ENCODE measurements at places on chromosomes 2 and 18.

GRCh38 chr2:156401861-156402260 lies 34.3 kb upstream of the GPD2 start:
- no peaks in the 10 kb centered on the region for H3K27me3 ChIP-seq
- no peak overlapping the region for H3K27ac ChIP-seq
- H3K4me1 ChIP-seq = peaks cover 32% of the 10 kb centered on the region
- no peak overlapping the region for H3K4me3 ChIP-seq
- H3K36me3 ChIP-seq = peaks cover 4% of the 10 kb centered on the region

- no peak overlapping the region for H3K27ac ChIP-seq
- peaks cover 11% of the 10 kb centered on the region for H3K36me3 ChIP-seq
- DNase-seq = no peak
- H3K4me1 ChIP-seq = no peaks in the 10 kb centered on the region
- no peak overlapping the region for H3K4me3 ChIP-seq
Measured at GRCh38 chr18:62486290-62486964, 36.4 kb upstream of the ZCCHC2 start.

GRCh38 chr18:35045806-35046205 lies 4.6 kb downstream of the MAPRE2 start:
- H3K4me1 ChIP-seq = peaks cover 89% of the 10 kb centered on the region
- peak overlapping the region; percentile 99 for H3K27ac ChIP-seq
- H3K36me3 ChIP-seq = no peaks in the 10 kb centered on the region
- H3K27me3 ChIP-seq = no peaks in the 10 kb centered on the region
- peak overlapping the region; percentile 87 for H3K4me3 ChIP-seq

DNA sequence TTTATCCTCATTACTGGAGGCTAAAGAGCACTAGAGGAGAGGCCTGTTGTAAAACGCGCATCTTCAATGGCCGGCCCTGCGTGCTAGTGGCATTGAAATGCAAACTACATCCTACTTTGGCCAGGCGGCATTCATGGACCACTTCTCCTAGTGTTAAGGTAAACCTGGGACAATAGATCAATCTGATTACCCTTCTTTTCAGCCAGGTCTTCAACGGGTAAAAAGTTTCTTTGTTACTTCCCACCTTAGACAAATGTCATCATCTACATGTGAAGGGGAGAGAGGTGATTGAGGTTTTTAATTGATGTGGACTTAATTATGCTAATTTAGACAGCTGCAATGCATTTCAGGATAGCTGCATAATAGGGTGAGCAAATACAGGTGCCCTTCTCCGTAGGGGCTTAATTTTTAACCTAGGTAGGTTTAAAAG lies 628.0 kb downstream of the ZEB2 start:
- no peak overlapping the region for H3K4me3 ChIP-seq
- no peaks in the 10 kb centered on the region for H3K36me3 ChIP-seq
- no peak for DNase-seq
- no peaks in the 10 kb centered on the region for H3K4me1 ChIP-seq
- H3K27me3 ChIP-seq = no peaks in the 10 kb centered on the region

DNA sequence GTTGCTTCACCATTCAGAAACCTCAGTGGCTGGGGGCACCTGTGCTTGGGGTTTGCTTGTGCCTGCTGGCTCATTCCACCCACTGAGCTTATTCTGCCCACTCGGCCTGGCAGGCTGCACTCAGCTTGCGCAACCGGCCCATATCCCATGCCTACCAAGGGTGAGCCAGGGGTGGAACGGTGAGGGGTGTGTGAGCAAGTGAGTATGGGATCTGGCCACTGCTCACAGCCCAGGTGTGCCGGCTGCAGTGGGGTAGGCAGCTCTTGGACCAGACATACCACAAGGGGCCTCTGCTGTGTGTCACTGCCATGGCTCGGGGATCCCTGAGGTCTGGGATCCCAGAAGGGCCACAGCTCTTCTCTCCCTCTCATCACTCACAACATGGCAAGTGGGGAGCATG lies 1000.5 kb upstream of the CRIM1 start:
- no peaks in the 10 kb centered on the region for H3K4me1 ChIP-seq
- no peaks in the 10 kb centered on the region for H3K36me3 ChIP-seq
- no peak overlapping the region for H3K27ac ChIP-seq

- DNase-seq = no peak
- H3K27ac ChIP-seq = no peak overlapping the region
- H3K36me3 ChIP-seq = no peaks in the 10 kb centered on the region
Measured at GRCh38 chr2:236932831-236933361, 152.8 kb upstream of the COPS8 start.

GRCh38 chr2:70710038-70710690 lies 57.8 kb downstream of the ADD2 start:
- H3K27ac ChIP-seq = no peak overlapping the region
- H3K4me1 ChIP-seq = peaks cover 3% of the 10 kb centered on the region
- no peaks in the 10 kb centered on the region for H3K27me3 ChIP-seq
- H3K36me3 ChIP-seq = peaks cover 14% of the 10 kb centered on the region

DNA sequence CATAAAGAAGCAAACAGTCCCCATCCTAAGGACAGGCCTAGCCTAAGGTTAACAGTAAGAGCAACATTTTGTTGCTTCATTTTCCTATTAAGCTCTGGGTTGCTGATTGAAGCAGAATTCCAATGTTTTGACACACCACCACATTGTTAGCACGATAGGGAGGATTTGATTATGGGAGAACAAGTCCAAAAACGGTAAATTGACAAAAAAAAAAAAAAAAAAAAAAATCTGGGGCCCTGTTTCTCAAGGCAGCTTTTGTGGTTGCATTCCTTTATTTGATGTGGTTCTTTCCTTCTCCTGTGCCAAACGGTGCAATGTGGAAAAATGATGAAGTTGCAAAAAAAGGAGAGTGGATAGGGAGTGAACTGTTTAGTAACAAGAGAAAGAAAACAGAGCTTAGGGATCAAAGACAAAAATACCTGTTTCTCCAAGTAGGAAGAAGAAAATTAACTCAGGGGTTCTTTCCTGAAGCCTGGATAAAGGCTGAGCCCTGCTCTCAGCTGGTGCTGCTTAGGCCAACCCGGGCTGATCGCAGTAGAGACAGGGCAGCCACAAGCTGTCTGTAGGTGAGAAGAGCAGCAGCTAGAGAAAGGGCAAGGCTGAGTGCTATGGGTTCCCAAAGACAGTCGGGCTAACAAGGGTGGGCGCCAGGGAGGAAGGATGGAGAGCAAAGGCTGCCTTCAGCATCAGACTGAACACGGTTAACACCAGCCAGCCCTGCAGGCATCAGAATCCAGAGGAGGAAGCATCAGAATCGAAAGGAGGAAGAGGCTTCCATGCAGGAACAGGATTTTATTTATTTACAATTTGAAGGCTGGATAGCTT lies 167.8 kb upstream of the FOSL2 start:
- no peaks in the 10 kb centered on the region for H3K27me3 ChIP-seq
- DNase-seq = no peak
- peaks cover 2% of the 10 kb centered on the region for H3K4me1 ChIP-seq
- H3K27ac ChIP-seq = no peak overlapping the region

GRCh38 chr2:239826376-239826775 lies 198.8 kb downstream of the NDUFA10 start:
- no peak for DNase-seq
- H3K27ac ChIP-seq = peak overlapping the region; percentile 8
- H3K36me3 ChIP-seq = no peaks in the 10 kb centered on the region
- peaks cover 7% of the 10 kb centered on the region for H3K27me3 ChIP-seq

DNA sequence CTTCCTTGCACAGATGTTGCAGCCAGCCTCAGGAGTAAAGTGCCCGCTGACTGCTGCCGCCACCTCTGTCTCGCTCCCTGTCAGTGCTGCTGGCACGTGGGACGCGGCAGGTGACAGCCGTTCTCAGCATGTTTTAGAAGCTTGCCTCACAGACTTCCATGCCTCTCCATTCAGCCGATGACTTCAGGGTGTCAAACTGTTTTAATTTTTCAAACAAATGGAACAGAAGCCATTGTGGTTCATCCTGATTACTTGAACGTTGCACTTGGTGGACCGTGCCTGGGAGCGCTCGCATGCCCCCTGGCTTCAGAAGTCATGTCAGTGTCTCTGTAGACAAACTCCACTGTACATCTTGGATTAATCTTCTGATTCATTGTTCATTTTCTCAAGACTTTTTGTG lies 62.7 kb upstream of the EML6 start:
- H3K4me3 ChIP-seq = no peak overlapping the region
- DNase-seq = no peak
- H3K27ac ChIP-seq = no peak overlapping the region
- H3K4me1 ChIP-seq = peaks cover 5% of the 10 kb centered on the region
- H3K27me3 ChIP-seq = no peaks in the 10 kb centered on the region

GRCh38 chr2:24509840-24510239 lies 18.8 kb downstream of the NCOA1 start:
- no peaks in the 10 kb centered on the region for H3K27me3 ChIP-seq
- no peak for DNase-seq
- no peaks in the 10 kb centered on the region for H3K36me3 ChIP-seq
- H3K4me1 ChIP-seq = peaks cover 80% of the 10 kb centered on the region
